ENCODE measurements at places on chromosomes 12 and 14. TPM values are rescaled to one million over a fixed set of nuclear protein-coding genes. Genes with fewer than 3 reads are reported as not detected.

Gene IAPP
- total RNA-seq: not detected

DNA sequence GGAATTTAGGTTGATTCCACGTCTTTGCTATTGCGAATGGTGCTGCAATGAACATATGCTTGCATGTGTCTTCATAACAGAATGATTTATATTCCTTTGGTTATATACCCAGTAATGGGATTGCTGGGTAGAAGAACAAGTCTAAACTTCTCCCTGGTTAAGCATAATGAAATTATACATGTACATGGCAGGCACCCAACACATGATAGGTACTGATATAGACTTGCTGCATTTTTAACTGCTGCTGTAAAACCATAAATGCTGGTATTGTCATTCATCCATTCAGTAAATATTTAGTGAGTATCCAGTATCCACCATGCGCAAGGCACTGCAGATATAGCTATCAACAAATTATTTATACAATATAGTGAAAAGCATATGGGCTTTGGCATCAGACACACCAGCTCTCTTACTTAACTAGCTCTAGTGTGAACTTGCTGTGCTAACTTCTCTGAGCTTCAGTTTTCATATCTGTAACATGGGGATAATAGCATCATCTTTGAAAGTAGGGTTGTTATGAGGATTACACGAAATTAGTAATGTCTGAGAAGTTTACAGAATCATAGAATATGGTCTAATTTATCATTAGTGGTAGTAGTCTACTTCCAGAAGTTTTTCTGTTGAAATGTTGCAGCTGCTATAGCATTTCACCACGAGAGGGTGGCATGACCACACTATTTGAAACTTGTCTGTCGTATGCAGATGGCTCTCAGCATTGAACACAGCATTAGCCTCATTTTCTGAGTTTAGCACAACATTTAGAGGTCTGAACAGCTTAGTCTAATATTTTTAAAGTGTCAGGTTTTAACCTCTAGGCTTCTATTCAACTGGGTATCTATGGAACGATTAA lies 32.0 kb upstream of the SEL1L start:
- DNase-seq: no peak

Gene VASH1
- total RNA-seq: 18.4 TPM

Gene RPGRIP1
- 0.49 TPM for total RNA-seq

GRCh38 chr14:94773655-94774343 lies 3.9 kb upstream of the GSC start:
- no peak for DNase-seq

GRCh38 chr14:71933001-71933587 lies 865 bp downstream of the RGS6 start:
- DNase-seq: no peak

Gene DYNC1H1
- total RNA-seq: 485 TPM

DNA sequence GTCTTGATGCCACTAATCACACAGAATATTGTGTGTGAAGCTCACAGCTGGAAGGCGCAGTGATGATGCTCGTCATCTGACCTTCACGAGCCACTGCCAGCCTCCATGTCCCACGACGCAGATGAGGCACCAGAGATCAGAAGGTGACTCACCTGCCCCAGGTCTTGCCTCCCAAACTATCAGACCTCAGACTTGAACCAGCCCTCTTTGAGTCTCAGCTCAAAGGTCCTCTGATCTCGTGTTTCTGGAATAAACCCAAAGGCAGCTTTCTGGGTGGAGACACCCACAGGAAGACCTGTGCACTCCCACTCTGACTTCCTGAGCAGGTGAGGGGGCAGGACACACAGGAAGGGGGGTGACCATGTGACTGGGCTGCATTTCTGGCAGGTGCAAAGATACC lies 19.6 kb upstream of the CHGA start:
- no peak for DNase-seq

Gene GPRC5A
- 7.2 TPM for total RNA-seq

Gene LMBR1L
- total RNA-seq: 53.1 TPM

DNA sequence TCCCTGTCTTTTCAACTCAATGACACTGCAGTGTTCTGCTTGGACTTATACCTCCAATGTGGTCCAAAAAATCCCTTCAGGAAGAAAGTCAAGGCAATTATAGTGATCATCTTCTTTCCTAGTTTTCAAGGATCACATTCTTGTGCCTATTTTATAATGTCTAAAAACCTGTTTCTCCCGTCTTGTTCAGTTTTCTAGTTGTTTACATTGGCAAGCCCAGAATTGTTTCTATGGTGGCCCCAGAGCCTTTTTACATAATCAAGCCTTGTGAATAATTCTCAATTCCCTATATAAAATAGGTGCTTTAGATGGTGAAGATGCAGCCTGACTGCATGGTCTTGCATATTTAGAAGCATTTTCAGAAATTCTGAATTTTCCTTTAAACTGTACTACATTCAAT lies 14.5 kb upstream of the LDHB start:
- DNase-seq: no peak

Gene TMPRSS12
- not detected for total RNA-seq

DNA sequence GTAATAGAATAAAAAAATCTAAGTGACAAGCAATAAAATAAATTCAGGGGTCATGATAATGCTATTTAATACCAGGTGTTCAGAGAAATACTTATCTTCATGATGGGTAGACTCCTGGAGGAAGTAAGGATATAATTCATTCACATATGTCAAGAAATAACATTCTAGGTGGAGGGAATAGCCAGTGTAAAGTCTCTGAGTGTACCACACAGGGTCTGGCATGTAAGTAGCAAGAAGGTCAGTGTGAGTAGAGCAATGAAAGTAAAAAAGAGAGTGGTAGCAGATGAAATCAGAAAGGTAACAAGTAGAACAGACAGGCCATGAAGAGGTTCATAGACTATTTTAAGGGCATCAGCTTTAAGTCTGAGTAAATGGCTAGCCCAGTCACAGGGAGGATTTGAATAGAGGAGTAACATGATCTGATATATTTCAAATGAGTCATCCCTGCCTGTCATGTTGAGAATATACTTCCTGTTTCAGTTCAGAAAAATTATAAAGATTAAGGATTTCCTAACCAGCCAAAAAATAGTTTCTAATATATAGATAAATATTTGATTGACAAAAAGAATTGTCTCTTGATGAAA lies 519.9 kb downstream of the C12orf50 start:
- no peak for DNase-seq

- DNase-seq: no peak
Observed at GRCh38 chr12:105850103-105850968, 288.4 kb downstream of the NUAK1 start.

DNA sequence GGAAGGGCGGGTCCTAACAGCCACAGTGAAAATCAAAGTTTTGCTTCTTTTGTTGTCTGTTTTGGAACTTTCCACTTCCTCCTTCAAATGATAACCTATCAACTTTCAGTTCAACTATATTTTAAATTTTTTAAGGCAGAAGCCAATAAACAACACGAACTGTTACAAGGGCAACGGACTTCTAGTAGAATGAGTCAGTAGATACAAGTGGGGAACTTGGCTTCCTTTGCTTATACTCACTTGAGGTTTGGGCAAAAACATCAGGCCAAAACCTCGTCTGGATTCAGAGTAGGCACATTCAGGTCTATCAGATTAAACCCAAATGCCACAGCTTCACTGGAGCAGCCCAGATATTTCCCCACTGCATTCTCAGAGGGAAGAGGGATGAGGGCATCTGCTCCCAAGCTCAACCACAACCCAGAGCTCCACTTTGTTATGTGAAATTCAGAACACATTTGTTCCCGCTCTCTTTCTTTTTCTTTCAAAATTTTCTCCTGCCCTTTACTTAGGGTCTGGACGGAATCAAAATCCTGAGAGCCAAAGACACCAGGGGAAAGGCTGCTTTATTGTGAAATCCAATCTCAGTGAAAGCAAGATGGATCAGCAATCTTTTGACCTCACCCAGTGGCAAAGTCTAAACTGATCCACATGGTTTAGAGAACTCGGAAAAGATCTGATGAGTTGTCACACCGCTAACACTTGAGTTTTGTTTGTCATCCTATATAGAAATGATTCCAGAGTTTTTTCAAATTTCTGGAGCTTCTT lies 152.5 kb upstream of the BTG1 start:
- DNase-seq: peak; percentile 13

Gene OTOGL
- 0.20 TPM for total RNA-seq

DNA sequence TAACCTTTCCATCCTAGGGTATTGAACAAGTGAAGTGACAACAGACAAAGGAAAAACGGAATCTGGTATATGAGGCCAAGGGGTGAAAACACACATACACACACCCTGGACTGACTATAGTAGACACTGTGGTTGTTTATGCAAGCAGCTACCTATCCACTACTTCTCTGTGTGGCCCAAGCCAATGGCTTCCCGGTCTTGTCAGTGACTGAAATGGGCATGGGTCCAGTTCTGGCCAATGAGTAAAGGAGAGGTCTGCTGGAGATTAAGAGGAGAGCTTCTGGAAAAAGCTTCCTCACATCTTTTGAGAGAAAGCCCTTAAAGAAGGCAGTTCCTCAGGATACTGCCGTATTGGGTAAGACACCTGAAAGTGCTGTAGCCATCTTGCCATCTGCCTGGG lies 19.3 kb downstream of the MBIP start:
- DNase-seq: no peak

- DNase-seq: no peak
Observed at GRCh38 chr14:38629412-38629811, 373.5 kb upstream of the CLEC14A start.

Gene PTGDR
- 2.8 TPM for total RNA-seq

Gene NOXRED1
- 0.37 TPM for total RNA-seq

GRCh38 chr12:120719072-120719471 lies 6.6 kb upstream of the ACADS start:
- DNase-seq: no peak

Gene CLEC14A
- total RNA-seq: 18.6 TPM

Gene COL2A1
- 0.09 TPM for total RNA-seq

Gene FIGNL2
- 0.75 TPM for total RNA-seq

DNA sequence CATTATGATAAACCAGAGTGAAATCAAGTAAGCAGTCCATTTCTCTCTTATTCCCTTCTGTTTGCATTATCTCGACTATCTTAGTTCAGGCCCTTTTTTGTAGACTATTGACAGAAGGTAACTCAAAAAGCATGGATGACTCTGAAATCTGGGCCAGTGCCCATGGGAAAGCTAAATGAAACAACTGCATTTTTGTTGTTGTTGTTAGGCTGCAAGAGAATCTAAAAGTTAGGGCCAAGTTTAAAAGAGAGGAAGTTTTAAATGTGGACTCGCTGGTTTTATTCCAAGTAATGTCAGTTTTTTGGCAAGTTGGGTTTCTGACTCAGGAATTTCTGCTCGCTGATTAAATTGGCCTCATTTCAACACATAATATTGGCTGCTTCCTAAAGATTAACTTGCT lies 201.1 kb downstream of the PIK3C2G start:
- DNase-seq: no peak

DNA sequence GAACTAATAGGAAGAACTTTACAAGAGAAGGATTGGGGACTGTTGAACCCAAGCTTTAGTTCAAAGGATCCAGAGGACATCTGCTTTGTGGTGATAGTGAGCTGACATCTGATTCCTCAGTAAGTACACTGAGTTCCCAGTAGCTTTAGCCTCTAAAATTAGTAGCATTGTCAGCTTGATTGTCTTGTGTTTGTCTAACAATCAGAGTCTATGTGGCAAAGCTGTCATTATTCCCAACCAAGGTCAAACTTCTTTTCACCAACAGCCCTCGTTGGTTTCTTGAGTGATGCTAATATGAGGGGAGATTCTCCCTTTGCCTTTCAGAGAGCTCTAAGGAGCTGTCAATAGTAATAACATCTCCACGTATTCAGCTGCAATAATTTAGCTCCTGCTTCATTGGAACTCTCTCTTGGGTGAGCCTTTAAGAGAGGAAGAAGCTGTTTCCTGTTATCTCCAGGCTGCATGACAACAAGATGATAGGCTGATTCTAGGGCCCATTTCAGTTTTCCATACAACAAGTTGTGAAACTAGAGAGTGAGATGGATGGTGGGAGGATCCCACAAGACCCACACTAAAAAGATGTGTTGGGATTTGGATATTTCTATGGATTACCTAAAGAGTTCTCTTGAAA lies 46.7 kb downstream of the TGFB3 start:
- no peak for DNase-seq

Gene NPFF
- not detected for total RNA-seq

DNA sequence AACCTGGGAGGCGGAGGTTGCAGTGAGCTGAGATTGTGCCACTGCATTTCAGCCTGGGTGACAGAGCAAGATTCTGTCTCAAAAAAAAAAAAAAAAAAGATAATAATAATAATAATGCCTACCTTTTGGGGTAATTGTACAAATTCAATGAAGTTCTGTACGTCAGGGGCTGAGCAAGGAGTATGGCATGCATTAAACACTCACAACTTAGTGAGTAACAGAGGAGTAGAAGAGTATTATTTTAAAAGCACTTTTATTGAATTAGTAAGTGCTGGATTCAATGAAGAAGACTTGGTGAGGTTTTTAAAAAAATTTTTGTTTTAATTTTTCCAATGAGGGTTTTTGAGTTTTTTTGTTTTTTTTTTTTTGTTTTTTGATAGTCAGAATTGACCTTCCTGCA lies 783.6 kb upstream of the TBX3 start:
- no peak for DNase-seq

DNA sequence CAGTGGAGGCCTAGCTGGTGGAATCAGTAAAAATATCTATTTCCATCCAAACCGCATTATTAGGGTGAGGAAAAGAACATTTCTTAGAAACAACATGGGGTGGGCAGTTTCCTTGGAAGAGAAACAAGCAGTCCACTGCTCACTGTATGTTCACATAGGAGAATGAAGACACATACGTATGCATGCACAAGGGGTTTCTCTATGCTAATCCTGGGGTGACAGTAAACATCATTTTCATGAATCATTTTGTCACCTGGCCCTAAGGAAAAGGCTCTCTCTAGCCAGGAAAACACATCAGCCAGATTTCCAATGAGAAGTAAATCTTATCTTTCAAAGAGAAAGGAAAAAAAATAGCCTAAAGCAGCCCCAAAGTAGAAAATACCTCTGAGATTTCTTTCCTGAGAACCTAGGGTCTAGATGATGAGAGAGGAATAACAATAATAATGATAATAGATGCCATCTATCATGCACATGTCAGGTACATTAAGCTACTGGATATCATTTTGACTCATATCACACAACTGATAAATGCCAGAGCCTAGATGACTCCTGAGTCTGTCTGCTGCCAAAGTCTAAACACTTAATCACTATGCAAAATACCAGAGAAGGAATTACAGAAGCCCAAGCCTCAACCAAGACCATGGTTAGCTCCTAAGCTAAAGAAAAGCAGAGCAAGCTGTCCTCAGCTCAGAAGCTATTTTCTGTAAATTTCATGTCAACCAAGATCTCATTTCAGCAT lies 520.5 kb upstream of the TMPO start:
- no peak for DNase-seq

- no peak for DNase-seq
Observed at GRCh38 chr14:69485315-69485660, 760 bp downstream of the PLEKHD1 start.
